ENCODE measurements at places on chromosomes 16 and 17.
A peak's percentile ranks its signal among the peaks of the same experiment; 100 is the strongest.

- DNase-seq, result no peak
Observed at GRCh38 chr16:25258861-25259179, 1.2 kb upstream of the ZKSCAN2 start.

DNA sequence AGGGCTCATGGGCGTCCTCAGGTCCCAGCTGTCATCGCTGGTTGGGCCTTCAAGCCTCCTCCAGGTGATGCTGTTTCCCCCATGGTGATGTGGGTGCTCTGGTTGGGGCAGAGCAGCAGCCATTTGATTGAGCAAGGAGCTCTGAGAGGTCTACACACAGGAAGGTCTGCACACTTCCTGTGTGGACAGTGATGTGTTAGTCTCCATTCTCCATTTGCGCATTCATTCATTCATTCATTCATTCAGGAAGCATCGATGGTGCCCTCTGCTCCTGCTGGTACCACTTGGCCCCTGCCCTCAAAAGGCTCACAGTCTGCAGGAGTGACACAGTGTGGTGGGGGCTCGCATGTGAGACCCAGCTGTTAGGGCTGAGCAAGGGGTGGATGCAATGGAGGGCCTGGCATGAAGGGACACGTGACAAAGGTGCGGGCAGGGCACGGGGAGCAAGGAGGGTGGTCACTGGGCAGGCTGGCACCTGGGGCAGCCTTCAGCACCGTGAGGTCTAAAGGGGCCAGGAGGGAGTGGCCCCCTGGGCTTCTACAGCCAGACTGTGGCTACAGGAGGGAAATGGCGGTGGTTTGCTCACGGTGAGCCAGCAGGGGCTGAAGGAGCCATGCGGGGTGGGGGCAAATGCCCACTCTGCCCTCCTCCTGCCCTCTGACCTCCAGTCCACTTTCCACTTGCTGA is 1.5 kb downstream of the ADGRG3 start:
- DNase-seq, result no peak

DNA sequence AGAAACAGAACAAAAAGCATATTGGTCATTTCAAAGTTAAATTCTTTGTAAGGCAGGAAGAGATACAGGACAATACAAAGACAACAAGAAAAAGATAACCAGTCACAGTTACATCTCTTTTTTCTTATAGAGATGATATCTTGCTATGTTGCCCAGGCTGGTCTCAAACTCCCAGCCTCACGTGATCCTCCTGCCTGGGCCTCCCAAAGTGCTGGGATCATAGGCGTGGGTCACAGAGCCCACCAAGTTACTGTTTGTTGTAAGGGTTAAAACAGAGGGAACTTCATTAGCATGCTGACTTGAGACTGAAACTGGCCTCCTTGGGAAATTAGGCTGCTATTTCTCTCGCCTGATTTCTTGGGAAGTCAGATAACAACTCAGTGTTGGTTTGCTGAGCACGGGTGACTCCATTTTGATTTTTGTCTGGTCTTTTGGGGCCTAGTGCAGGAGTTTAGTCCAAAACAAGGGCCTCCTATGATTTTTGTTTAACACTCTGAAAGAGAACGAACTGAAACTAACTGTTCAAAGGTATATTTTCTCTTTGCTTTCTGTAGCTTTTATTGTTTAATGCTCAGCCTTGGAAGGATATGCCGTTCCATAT is 31.5 kb upstream of the SEC14L1 start:
- DNase-seq, result no peak

DNA sequence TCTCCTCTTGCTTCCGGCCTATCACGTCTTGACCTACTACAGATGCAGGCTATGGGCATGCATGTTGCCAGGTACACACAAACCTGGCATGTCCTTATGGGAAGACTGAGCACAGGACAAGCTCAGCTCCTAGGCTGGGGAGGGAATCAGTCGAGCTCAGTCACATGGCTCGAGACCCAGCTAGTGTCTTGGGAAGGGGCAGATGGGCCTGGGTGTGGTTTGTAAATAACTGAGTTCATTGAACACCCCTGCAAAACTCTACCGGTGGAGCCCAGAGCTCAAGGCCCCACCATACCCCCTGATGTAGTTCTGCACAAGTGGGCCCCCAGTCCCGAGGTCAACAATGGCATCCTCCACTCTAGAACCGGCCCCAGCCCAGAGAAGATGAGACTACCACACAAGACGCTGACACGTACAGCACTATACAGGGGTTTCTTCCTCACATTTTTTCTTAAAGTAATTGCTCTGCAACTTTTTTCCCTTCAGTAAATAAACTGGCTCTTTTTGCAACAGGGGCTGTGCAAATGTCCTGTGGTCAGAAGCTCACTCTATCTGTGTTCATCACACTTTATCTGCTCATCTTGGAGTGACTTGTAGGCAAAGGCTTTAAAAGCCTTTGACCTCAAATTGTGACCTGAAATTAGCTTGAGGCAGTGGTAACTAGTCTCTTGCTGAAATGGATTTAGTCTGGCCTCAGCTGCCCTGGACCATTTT is 22.9 kb downstream of the ZNHIT3 start:
- DNase-seq, result peak; percentile 5

DNA sequence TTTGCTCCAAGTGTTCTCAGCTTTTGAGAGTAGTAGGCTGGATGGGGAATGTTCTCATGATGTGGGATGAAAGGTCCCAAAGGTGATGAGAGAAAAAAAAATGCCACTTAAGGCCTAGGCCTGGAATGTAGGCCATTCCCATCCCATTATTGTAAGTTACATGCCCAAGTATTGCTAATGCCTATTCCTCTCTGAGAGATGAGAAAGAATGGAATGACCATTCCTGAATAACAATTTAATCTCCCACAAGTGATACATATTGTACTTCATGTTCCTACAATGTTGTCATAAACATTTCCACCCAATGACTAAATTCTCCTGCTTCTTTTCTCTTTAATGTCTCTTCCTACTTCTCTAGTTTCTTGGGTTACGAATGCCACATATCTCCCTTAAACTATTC is 102.8 kb upstream of the KCNJ16 start:
- no peak for DNase-seq

DNA sequence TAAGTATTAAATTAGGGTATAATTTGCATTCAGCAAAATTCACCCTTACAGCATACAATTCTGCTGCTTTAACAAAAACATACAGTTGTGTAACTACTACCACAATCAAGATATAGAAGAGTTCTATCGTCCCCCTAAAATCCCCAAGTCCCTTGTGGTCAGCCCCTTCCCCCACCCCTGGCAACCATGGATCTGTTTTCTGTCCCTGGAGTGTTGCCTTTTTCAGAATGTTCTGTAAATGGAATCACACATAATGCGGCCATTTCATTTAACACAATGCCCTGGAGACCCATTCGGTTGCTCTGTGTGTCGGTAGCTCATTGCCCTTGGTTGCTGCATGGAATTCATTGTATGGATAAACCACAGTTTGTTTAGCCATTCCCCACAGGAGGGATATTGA is 190.2 kb downstream of the IRX5 start:
- DNase-seq, result no peak

- DNase-seq, result peak; percentile 12
Observed at GRCh38 chr17:48754500-48755261, 26.1 kb upstream of the HOXB13 start.

GRCh38 chr16:78390092-78390491 is 290.6 kb downstream of the WWOX start:
- no peak for DNase-seq

- DNase-seq, result no peak
Observed at GRCh38 chr16:82236875-82237274, 66.9 kb upstream of the MPHOSPH6 start.

- DNase-seq, result peak; percentile 51
Observed at GRCh38 chr17:55717898-55718735, 4.5 kb downstream of the TMEM100 start.

All from AG20443 (cell line).